ENCODE measurements at places on chromosomes 5 and 9.

DNA sequence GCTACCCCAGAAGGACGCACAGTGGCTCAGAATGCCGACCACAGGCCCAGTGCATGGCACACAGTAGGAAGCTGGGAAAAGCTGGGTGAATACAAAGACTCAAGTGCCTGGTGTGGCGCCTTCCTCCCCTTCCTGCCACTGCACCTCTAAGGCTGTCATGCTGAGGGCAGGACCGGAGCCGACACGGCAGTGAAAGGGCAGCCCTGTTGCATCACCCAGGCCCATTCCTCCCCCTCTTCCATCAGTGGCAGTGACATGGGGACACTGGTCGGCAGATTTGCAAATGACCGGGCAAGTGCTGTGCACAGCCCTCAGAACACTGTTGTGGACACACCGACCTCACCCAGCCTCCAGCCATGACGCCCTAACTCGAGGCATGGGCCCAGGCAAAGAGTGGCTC, 84.0 kb downstream of the STK10 start:
- DNase-seq = no peak

- no peak for DNase-seq
Measured at GRCh38 chr5:68260467-68260866, 44.9 kb downstream of the PIK3R1 start.

DNA sequence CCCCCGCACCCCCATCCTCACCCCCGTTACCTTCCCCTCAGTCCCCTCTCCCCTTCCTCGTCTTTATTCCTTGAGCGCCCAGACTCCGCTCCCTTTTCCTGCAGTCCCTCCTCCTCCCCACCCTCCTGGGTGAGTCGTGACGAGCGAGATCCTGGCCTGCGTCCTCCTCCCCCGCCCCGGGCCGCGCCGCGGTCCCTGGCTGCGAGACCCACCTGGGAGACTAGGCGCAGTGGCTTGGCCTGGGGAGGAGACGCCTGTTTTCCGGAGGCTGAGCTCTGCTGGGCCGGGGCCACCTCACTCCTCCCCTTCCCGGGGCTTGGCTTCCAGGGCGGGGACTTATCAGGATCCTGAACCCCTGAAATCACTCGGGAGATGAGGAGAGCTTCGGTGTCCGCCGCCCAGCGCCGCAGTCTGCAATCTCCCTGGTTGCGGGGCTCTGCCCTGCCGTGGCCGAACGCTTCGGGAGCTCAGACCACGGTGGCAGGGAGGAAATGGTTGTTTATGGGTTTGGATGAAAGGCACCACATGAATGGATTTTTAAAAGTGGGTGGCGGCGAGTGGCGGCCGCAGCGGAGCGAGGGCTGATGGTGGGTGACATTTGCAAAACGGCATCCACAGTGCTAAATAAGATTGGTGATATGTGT, 984 bp downstream of the STXBP1 start:
- DNase-seq = peak; percentile 22

DNA sequence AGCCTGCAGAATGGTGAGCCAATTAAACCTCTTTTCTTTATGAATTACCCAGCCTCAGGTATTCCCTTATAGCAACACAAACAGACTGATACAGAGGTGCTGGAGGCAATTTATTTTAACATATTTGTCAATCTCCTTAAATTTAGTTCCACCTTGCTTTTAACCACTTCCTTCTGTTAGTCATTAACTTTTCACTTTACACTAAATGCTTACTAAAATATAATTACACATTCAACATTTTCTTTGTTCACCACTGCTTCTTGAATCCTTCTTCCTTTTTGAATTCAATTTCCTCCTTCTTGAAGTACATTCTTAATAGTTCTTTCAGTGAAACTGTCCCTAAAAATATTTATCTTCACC, 39.4 kb downstream of the LYRM7 start:
- DNase-seq = no peak

GRCh38 chr5:90015584-90016018, 394.0 kb downstream of the CETN3 start:
- no peak for DNase-seq

DNA sequence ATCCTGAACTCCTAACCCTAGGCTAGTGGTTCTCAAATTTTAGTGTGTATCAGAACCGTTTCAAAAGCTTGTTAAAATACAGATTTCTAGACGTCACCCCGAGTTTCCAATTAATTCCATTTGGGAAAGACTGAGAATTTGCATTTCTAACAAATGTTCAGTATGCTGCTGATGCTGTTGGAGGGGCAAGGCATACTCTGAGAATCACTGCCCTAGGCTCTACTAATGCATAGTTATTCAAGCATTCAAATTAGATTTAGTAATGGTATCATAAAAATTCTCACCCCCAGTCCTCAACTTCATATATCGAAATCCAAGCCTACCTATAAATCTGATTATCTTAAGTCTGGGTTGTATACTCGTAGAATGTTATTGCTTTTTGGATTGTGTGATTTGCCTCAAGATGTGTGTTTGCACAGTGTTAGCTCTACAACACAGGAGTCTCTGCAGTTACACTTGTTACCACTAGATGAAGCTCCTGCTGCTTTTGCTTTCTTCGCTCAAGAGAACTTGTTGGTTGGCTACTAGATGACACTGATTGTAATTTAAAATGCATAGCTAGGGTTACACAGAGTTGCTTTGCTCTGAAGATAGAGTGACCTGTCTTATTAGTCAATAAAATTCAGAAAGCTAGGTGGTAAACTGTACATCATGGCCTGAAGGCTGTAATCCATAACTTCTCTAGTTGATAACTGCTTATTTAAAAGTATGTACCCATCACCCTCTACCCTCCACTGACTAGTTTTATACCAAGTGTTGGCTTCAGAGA, 7.5 kb upstream of the ERAP2 start:
- DNase-seq = no peak

DNA sequence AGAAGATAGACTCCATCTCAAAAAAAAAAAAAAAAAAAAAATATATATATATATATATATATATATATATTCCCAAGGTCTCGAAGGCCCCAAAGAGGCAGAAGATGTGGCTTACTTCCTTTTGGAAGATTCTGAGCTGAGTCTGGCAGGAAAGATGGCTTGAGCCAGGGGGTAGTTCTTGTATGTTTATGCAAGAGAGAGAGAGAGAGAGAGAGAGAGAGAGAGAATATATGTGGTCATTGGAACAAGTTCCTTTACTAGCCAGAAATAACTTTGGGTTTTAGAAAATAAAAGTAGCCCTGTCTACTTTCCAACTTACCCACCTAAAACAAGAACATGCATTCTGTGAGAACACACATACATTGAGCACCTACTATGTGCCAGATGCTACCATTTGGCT, 17.6 kb downstream of the NCS1 start:
- DNase-seq = no peak

- no peak for DNase-seq
Measured at GRCh38 chr5:72505539-72506157, 1.6 kb downstream of the ZNF366 start.
